ENCODE measurements at places on chromosomes 12 and 14. TPM values are rescaled to one million over a fixed set of nuclear protein-coding genes. Genes with fewer than 3 reads are reported as not detected.

- no peak for DNase-seq
These were observed 220.5 kb downstream of the SEC23A start for GRCh38 chr14:38882533-38882932.

- no peak for DNase-seq
These were observed 12.3 kb upstream of the LBHD2 start for GRCh38 chr14:103071544-103072251.

Gene PIANP
- not detected for total RNA-seq

DNA sequence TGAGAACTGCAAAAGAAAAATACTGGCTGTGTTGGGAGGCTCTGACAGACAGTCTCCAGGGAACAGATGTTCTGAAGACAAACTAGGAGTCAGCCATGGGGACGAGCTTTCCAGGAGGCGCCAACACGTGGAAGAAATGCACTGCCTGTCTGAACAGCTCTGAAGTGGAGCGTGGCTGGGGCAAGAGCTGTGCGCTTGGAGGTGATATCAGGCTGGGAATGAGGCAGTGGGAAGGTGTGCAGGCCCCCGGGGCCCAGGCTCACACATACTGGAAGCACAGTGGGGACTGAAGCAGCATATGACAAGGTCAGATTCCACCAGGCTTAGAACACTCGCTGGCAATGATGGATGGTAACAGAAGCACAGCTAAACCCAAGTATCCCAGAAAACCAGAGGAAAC is 17.5 kb downstream of the APPL2 start:
- no peak for DNase-seq

Gene TSHR
- not detected for total RNA-seq

Measured in Peyer's patch (tissue), 4 donors.